ENCODE measurements at places on chromosomes 1 and 21. TPM values are rescaled to one million over a fixed set of nuclear protein-coding genes. Genes with fewer than 3 reads are reported as not detected.

Gene TTLL7
- 3.2 TPM for total RNA-seq

Gene GORAB
- total RNA-seq = 9.7 TPM

Gene TNFRSF18
- total RNA-seq = not detected

Gene ZNF697
- total RNA-seq = 9.4 TPM

Gene HSF2BP
- not detected for total RNA-seq
